ENCODE measurements at places on chromosomes 16 and 17.

GRCh38 chr16:1101133-1101532 is 5.1 kb upstream of the C1QTNF8 start:
- DNase-seq: no peak

- DNase-seq: no peak
Observed at GRCh38 chr17:56317351-56318208, 164.3 kb downstream of the ANKFN1 start.

DNA sequence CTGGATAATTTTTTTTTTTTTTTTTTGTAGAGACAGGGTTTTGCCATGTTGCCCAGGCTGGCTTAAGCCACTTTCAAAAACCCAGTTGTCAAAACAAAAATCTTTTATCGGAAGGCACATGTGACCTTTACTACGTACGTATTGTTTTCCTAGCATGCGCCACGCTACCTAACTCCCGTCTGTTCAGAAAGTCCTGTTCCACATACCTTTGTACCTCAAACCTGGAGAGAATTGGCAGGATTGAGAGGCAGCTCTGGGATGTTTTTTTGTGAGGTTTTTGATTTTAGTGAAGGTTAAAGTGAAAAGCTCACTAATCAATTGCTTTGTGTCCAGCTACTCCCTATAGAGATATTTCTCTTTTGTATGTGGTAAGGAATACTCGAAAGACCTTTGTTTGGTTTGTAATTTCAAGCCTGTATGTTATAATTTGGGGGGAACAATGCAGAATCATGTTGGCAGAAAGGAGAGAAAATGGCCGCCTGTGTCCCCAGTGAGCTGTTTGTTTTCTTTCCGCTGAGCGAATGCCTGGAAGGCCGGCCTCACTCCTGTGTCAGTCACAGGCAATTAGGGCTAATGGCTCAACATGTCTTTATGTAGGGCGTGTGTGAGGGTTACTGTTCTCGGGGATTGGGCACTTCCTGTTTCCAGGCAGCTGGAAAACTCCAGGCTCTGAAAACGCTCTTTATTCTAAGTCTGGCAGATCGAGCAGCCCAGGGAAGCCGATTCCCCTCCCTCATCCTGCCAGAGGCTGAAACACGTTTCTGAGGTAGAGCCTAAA is 60.8 kb upstream of the CLEC18A start:
- no peak for DNase-seq

DNA sequence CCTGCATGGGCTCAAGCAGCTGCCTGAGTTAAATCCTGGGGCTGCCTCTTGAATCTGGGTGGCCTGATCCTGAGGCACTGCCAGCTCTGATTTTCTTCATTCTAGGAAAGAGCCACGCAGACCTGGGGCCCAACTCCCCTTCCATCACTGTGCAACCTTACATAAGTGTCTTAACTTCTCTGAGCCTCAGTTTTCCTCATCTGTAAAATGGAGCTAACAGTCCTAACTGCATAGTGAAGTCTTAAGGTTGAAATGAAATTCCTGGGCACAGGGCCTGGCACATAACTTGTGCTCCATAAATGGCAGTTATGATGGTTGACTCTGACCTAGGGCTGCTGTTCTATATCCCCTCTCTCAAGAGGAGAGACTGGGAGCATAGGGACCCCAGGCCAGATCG is 236.6 kb downstream of the GSG1L start:
- DNase-seq: no peak

DNA sequence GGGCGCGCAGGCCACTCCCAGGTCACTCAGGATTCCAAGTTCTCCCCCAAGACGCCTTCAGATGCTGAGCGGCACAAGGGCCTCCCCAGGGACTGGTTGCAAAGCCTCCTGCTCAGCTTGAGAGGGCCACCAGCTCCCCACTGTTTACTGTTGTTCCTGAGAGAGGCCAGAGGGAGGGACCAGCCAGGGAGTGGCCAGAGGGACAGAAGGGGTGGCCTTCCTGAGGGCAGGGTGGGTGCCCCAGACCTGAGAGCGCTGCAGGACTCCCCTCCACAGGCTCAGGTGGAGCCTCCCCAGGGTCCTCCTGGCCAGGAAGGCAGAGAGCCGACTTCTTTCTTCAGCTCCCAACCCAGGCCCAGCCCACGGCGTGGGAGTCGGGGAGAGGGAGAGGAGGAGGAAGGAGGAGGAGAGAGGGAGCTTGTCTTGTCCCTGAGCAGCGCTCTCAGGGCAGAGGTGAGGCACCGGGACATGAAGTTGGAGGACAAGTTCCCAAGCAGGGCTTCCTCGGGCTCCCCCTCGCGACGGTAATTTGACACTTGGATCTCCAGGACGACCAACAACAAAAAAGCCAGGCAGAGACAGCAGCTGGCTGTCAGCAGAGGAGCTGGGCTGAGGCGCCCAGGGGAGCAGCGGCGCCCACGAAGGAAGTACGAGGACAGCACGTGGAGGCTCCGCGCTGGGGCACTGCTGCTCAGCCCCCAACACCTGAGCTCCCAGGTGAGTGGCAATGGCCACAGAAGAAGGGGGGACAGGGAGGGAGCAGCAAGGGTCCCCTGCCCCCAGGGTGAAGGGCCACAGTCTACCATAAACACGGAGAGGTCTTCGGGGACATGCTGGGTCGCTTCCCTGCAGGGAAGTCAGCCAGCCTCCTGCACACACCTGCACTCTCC is 497 bp downstream of the SMIM5 start:
- peak; percentile 39 for DNase-seq

DNA sequence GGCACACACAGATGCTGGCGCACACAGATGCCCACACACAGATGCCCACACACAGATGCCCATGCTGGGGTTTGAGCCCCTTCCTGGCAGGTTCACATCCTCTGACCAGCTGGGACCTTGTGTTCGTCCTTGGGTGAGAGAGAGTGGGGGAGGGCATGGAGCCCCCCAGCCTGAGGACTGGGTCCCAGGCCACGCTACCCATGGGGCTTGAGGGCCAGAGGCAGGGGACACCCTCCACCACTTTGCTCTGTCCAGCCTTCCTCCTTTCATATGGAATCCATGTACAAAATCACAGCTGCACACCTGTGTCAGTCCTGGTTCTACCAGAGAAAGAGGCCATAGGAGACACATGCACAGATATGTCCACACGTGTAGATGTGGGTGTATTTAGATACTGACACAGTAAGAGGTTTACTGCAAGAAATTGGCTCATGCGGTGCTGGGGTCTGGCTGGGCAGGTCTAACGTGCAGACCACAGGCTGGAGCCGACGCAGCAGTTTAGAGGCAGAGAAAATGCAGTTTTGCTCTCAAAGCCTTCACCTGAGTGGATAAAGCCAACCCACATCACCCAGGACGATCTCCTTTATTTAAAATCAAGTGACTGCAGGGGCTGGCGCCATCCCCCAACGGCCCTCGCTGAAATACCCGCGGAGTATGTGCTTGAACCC is 10.8 kb downstream of the SLC22A31 start:
- no peak for DNase-seq

All from CD4-positive, alpha-beta T cell treated with Interleukin-15 for 4 hours (primary cell).